ENCODE measurements at places on chromosomes 13 and 19.

GRCh38 chr13:40434516-40435397, 231.7 kb downstream of the FOXO1 start:
- DNase-seq, result no peak

DNA sequence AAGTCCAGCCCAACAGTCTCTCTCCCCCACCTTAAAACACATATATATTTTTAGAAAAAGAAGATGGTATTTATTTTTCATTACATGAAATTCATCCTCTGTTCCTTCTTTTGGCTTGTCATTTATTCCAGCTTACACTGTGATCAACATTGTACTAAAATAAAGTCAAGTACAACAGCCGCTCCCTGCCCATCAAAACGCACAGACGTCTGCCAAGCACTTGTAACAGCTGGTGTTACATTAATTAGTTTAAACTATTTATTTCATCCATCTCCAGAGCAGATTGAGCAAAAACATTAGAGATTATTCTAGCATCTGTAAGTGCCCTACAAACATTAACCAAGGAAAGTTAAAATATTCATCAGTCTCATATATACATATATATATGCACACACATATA, 350.5 kb downstream of the DACH1 start:
- DNase-seq, result no peak

DNA sequence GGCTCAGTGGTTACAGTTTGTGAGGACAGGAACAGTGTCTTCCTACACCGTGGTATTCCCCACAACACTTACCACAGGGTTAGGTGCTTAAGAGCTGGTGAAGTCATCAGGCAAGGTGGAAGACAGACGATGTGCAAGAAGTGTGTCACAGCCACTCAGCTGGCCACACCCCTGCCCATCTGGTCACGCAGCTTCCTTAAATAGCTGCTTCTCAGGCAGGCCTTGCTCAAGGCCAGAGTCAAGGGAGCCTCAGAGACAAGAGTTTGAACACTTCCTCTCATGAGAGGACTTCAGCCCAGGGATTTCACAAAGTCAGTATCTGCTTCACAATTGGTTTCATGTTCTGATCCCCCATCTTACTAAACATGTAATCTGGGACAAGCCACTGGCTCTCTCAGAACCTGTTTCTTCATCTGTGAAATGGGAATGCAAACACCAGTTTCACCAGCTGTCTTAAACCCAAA, 80.3 kb upstream of the FRY start:
- no peak for DNase-seq

DNA sequence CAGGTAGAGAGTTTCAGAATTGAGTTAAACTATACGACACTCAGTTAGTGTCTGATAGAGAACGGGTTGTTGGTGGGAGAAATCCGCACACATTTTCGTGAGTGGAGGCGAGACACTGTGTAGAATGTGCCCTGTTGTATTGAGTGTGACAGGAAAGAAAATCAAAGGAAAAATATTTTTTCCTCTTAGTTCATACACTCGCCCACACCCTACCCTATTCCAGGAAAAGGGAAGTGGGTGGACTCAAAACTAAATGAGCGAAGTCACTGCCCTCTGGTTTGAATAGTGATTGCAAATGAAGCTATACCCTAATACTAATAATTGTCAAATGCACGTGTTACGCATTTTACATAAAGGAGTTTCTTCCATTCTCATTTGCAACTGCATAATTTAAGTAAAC, 2.0 kb downstream of the ZNF347 start:
- DNase-seq, result no peak

DNA sequence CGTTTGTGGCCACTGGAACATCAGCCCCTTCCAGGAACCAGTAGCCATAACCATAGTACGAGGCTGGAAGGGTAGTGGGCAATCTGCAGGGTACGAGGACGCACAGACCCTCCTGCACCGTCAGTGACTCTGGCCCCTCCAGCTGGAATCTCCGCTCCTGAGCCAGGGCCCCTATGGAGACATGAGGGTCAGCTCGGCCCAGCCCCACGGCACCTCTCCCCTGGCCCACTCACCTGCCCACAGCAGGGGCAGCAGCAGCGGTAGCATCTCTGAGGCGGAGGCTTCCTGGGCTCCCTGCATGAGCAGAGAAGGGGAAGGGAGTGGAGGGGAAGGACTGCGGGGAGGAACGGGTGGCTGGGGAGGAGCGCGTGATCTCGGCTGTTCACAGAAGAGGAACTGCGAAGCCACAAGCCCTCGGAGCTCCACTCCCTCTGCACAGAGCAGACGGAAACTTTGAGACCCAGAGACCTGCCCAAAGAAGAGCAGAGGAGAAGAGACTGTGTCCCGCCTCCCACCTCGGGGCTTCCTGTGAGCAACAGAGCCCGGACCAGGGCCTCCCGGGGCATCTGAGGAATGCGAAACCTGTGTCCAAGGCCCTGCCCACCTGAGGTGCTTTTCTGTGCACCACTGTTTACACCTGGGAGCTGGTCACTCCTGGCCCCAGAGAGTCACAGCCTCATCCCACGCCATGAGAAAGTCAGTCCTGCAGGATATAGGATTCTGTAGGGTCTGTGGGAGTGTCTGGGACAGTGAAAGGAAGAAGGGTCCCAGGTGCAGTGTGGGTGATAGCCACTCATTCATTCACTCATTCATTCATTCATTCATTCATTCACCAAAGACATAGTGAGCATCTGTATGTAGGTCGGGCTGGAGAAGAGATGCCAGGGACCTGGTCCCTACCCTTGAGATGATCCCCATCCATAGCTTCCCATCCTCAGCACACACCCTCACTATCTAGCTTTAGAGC, at the start of gene SIGLEC6:
Gene SIGLEC6 (minus strand): TSS at position 322 of the 967 bp plus-strand sequence. CDS start 22 bp downstream, at position 300.
- DNase-seq, result no peak
